Forelimb muscle (tissue), 1 donor: ENCODE measurements at places on chromosomes 2 and 18.

- no peak for DNase-seq
These were observed 6.6 kb downstream of the D2HGDH start for GRCh38 chr2:241741016-241741415.

- DNase-seq, result no peak
These were observed 97.7 kb downstream of the CAPN13 start for GRCh38 chr2:30709516-30709915.

DNA sequence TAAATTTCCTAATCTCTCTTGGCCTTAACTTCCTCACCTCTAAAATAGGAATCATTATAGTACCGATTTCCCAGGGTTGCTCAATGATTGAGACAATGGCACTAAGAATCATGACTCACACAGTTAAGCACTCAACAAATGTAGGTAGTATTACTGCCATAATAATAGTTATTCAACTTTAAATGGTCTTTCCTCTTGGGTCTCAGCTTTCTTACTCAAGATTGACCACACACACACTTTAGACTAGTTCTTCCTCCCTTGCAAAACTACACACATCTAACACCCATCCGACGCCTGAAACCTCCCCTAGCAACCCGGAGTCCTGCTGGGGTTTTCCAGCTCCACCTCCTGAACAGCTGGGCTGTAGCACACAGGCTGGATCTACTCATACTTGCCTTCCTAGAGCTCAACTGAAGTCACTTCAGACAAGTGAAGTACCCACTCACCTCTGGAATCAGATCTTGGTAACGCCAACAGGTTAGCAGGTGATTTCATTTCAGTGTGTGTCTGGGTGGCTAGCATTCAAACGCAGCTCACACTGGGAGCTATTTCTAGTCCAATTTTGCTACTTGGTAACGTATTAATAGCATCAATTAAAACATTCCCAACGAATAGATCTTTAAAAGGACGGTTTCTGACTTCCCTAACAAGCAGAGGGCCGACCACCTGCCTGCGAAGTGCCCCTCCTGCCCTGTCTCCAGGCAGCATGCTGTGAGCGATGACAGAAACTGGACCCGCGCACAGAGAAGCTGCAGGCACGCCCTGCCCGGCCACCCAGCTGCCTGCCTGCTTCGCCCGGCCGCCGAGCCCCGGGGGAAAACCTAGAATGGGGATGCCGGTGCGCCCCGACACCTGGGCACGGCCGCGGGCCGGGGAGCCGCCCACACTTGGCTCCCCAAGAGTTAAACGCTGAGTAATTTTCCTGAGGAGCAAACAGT, 1.1 kb downstream of the UXS1 start:
- DNase-seq, result no peak

- DNase-seq, result no peak
These were observed 71.4 kb downstream of the BOD1L2 start for GRCh38 chr18:57218281-57218680.

- no peak for DNase-seq
These were observed 10.8 kb downstream of the RFX8 start for GRCh38 chr2:101463911-101464641.

- no peak for DNase-seq
These were observed 509.6 kb upstream of the RAB6C start for GRCh38 chr2:129469871-129470270.

GRCh38 chr2:227914362-227914761, 42.9 kb downstream of the DAW1 start:
- no peak for DNase-seq

DNA sequence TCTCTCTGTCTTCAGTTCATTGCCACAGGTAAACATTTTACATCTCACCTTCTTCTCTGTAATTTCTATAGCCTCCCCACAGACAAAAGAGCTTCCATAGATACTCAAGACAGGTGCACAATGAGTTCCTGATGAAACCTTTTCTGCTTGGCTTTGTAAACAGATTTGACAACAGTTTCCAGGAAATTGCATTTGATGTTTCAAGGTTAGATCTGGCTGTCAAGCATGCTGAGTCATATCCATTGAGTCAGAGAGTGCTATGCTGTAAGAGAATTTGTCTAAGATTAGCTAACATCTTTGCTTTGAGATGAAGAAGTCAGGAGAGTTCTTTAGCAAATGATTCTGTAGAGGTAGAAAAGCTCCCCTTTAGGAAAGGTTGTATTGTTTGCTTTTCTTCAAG, 40.6 kb upstream of the MAP2 start:
- DNase-seq, result no peak

DNA sequence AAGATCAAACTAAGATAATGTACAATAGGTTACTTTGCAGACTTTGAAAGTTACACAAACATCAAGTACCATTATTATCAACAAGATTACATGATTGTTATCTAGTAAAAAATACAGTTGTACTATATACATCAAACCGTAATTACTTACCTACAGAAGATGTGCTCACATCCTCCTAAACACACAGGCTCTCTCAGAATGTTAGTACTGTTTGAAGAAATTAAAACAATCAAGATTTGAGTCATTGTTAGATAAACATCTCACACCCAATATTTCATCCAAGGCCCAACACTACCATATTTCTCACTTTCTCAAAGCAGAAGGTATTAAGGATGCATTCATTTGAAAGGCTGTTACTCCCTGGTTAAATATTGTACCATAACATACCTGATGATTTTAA, 12.6 kb downstream of the BARD1 start:
- no peak for DNase-seq

DNA sequence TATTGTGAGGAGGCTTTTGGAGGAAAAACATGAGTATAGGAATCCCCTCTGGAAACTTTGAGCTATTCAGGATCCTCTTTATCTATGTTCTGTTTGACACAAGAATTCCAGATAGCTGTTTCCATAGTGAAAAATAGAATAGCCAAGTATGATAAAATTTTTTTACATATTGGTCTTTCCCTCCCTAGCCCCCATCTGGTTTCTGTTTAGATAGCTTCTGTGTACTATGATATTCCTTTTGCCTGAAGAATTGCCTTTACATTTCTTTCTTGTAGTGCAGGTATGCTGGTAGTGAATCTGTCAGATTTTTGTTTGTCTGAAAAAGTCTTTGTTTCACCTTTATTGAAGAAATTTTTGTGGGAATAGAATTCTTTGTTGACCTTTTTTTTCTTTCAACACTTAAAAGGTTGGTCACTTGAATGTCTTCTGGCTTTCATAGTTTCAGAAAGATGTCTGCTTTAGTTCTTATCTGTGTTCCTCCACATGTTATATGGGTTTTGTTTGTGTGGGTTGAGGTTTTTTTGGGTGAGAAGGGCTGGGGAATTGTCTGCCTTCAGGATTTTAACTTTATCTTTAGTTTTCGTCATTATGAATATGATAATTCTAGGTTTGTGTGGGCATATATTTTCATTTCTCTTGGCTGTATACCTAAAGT, 29.9 kb upstream of the FBLN7 start:
- DNase-seq, result no peak

DNA sequence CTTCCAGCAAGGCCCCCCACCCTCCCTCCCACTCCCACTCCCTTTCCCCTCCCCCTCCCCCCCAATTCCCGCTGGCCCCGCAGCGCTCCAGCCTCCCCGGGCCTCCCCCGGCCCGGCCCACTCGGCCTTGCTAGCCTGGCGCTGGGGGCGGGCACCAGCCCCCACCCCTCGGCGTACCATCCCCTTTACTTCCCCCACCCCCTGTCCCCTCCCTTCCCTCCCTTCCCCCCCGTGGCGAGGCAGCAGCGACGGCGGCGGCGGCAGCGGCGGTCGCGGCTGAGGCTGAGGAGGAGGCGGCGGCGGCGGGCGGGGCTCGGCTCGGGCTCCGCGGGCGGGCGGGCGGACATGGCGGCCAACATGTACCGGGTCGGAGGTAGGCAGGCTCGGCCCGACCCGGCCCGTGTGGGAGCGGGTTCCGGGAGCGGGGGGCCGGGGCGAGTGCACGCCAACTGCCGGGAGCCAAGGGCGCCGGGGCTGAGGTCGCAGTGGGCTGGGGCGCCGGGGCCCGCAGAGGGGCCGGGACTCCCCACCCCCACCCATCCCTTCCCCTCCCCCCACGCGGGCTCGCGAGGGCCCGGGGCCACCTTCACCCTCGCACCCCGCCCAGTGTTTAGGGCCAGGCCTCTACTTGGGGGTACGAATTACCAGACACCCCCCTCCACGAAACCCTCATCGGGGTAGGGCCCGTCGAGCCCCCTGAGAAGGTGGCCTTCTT, at the start of gene MTA3:
Gene MTA3, plus strand, starts transcription at position 232 of the 715 bp plus-strand sequence. Its CDS starts 114 bp downstream, at position 346.
- no peak for DNase-seq

GRCh38 chr2:62293490-62294271, 97.8 kb downstream of the B3GNT2 start:
- DNase-seq, result no peak

GRCh38 chr2:19300961-19301360, 57.5 kb downstream of the OSR1 start:
- no peak for DNase-seq

DNA sequence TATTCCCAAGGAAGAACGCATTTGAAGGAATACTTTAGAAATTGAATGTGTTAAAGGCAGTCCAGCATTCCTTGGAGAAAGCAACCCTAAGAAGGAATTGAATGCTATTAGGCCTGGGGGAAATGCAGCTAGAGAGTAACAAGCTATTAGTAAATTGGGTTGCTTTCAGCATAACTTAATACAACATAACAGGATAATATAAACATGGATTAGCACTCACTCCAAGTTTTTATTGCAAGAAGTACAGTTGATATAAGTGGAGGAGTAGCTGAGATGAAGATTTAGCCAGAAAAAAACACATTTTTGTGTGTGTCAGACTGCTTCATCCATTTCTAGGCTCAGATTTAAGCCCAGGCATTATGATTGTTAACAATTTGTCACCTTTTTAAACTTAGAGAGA, 314.6 kb downstream of the MEIS1 start:
- no peak for DNase-seq

- no peak for DNase-seq
These were observed 98.4 kb upstream of the RNF152 start for GRCh38 chr18:61991201-61991600.

- DNase-seq, result peak; percentile 79
These were observed 88.8 kb downstream of the CRIM1 start for GRCh38 chr2:36444216-36444936.
